ENCODE measurements at places on chromosomes 2 and 18.
A peak's percentile ranks its signal among the peaks of the same experiment; 100 is the strongest.

DNA sequence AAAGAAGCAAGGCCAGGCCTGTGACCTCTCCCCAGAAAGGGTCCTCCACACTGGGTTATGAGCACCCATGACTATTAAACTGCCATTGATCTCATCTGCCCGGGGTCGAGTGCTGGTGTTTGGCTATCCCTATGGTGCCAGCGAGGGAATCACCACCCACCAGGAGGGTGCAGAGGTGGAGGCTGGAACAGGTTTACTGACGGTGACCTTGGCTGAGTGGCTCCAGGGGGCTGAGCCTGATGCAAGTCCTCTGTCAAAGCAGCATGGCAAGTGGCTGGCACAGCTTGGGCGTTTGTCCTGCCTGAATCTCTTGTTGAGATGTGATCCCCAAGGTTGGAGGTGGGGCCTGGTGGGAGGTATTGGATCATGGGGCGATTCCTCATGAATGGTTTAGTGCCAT lies 196.4 kb upstream of the HDAC4 start:
- no peak for DNase-seq

- no peak for DNase-seq
Measured at GRCh38 chr2:126715576-126716406, 59.8 kb downstream of the GYPC start.

GRCh38 chr2:85718009-85718391 lies 23.8 kb downstream of the GNLY start:
- DNase-seq = no peak

GRCh38 chr2:31253356-31254131 lies 19.6 kb downstream of the EHD3 start:
- DNase-seq = no peak

DNA sequence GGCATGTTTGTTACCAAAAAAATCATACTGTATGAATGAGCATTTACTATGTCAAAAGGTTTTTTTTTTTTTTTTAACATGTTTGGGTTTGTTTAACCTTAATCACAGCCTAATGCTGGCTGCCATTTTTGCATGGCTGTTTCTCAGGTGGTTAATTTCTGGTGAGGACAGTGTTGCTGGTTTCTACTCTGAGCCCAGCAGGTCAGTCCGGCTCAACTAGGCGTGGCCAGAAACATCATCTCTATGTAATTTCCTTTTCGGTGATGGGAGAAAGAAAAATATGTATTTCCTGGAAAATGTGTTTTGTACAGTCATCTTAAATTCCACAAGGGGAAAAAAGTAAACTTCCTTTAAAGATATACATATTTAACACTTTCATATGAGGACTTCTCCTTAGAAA lies 24.9 kb upstream of the BZW1 start:
- peak; percentile 12 for DNase-seq

DNA sequence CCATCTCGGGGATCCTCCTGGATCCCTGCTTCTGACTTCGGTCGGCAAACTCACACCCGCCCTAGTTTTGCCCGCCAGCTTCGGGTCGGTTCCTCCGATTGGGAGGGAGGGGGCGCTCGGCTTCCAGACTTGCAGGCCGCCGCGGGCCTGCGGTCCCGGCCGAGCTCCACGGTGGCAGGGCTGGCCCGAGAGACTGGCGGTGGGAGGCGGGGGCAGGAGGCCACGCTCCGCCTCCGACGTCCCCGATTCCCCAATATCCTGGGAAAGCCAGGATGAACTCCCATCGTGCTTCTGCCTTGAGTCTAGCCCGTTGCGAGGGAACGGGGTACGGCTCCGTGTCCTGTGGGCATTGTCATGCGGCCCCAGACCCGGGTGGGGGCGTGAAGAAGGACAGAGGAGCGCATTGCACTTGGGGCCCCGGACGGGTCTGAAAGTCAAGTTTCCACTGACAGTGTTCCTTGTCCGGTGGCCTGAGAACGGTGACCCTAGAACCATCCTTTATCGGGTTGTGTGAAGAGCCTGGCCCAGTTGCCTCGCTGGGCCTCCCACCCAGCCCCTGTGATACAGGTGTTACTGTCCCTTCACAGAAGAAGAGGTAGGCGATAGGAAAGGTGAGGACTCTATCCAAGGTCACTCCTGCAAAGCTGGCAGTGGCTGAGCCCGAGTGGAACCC lies 2.4 kb upstream of the INHBB start:
- no peak for DNase-seq
